ENCODE measurements at places on chromosomes 1 and 21. TPM values are rescaled to one million over a fixed set of nuclear protein-coding genes. Genes with fewer than 3 reads are reported as not detected.

The OLIG2 gene
- total RNA-seq, result not detected

The TMEM234 gene
- total RNA-seq, result 28.0 TPM

The L1TD1 gene
- total RNA-seq, result 12.0 TPM

The PAPPA2 gene
- total RNA-seq, result 1.1 TPM

The AHCTF1 gene
- 41.6 TPM for total RNA-seq

- DNase-seq, result no peak
These were observed 65.7 kb downstream of the TLR5 start for GRCh38 chr1:223077247-223077833.

- no peak for DNase-seq
These were observed 86.4 kb downstream of the RGL1 start for GRCh38 chr1:183891158-183891856.

DNA sequence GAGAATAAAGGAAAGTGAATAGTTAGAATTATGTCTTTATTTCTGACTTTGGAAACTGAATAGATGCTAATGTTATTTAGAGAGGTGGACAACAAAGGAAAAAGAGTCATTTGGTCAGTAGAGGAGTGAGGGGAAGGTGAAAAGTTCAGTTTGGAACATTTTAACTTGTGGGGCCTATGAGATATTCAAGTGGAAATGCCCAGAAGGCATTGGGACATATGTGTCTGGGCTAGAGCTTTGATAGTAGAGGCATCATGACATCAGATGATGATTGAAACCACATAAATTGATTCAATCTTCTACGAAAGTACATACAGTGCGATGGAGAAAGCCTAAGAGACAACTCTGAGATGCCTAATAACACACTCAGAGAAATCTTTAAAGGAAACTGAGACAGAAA lies 151.7 kb upstream of the COL11A1 start:
- DNase-seq, result no peak

DNA sequence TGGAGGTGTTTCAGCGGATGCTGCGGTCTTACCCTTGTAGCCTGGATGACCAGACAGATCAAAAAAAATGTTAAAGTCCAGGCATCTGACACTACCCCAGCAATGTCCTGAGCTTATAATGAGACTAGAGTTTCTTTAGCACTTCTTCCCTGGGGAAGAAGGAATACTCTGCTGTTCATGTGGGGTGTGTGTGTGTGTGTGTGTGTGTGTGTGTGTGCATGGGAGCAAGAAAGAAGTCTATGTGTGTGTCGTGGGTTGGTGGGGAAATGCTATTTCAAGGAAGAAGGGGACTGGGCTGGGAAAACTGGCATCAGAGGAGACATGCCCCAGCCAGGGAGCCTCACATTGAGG lies 3.0 kb upstream of the RASSF5 start:
- no peak for DNase-seq

GRCh38 chr1:70117046-70117445 lies 88.3 kb downstream of the LRRC40 start:
- DNase-seq, result no peak

DNA sequence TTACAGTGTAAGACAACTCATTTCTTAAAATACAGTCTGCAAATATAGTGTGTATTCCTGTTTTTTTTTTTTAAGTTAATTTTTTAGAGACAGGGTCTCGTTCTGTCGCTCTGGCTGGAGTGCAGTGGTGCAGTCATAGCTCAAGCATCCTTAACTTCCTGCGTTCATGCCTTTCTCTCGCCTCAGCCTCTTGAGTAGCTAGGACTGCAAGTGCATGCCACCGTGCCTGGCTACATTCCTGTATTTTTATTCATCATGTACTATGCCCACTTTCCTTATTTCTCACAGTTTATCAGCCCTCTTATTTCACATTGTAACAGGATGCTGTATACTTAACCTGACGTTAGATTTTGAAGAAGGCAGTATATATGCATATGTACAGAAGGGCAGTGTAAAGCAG lies 26.7 kb downstream of the MIER1 start:
- no peak for DNase-seq

DNA sequence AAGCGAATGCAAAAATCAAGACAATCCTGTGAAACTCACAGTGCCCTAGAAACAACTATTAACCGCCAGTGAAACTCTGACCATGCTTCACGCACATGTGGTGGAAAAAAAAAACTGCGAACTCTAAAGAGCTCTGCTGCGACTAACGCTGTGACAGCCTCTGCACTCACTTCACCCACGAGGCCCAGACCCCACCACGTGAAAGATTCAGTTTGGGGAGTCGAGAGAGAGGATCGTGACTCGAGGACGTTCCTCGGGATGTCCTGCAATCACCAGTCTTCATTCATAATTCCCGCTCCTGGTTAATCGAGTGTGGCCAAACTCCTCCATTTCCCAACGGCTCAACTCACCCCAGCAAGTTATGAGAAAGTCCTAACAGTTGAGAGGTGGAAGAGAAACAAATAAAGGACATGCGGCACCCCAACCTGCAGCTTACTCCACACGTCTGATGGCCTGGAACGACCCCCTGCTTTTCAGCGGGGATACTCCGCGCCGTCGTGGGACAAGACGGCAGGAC lies 1.1 kb downstream of the SERBP1 start:
- no peak for DNase-seq
